ENCODE measurements at places on chromosomes 1 and 21.

DNA sequence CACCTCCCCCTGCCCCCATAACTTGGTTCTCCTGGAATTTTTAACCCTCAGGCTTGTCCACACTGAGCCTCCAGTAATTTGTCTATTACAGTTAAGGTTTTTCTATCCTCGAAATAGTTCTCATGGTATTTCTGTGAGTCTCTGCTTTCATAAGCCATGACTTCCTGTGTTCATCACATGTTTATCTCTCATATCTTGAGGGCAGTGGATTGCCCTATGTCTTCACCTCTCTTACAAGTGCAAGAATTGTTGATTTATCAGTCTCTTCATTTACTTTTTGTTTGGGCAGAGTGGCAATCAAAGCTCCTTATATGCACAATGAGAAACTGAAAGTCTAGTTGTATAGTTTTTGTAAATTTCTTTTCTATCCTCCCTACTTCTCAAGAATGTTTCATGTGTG is 328.4 kb downstream of the PLA2G4A start:
- no peak for DNase-seq

DNA sequence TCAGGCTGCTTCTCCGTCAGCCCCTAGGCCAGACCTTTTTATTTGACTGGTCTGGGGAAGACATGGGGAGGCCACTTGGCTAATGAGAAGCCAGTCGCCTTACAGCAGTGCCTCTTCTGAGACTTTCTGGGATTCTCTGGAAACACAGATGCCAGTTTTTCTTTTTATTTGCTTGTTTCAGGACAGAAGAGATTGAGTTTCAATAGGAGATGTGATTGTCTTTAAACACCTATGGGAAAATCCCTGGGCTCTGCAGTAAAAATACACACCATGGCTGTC is 15.4 kb upstream of the BTG2 start:
- DNase-seq: no peak

- no peak for DNase-seq
These were observed 4.0 kb upstream of the PROX1 start for GRCh38 chr1:213983493-213984386.

- no peak for DNase-seq
These were observed 262.6 kb downstream of the SIPA1L2 start for GRCh38 chr1:232367293-232367692.

All from suppressor macrophage (primary cell).